Right lobe of liver (tissue), 6 donors: ENCODE measurements at places on chromosomes 6 and 20. TPM values are rescaled to one million over a fixed set of nuclear protein-coding genes. Genes with fewer than 3 reads are reported as not detected.
A peak's percentile ranks its signal among the peaks of the same experiment; 100 is the strongest.

- DNase-seq, result no peak
Measured at GRCh38 chr20:51628533-51629398, 86.2 kb upstream of the NFATC2 start.

Gene EMILIN3
- 0.07 TPM for total RNA-seq

Gene JPH2
- total RNA-seq, result 0.31 TPM

Gene WDR27
- total RNA-seq, result 19.2 TPM

Gene CCM2L
- total RNA-seq, result 0.61 TPM

Gene MRPS10
- 19.5 TPM for total RNA-seq

GRCh38 chr6:16973051-16973450 is 128.8 kb upstream of the STMND1 start:
- no peak for DNase-seq

- no peak for DNase-seq
Measured at GRCh38 chr6:157602521-157603295, 220.3 kb upstream of the SNX9 start.

DNA sequence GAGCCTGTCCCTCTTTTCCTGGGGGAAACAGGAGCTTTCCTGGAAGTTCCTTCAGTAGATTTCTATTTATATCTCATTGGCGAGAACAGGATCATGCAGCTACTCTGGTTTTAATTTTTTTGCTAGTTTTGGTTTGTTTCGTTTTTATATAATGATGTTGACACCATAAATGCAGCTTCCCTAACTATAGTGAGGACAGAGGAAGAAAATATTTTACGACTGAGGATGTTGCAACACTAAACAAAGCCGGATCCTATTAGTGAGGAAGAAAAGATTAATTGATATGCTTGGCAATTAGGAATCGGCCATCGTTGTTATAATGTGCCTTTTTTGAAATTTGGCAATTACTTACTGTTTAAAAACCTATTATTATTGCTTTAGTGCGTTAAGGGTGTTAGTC is 16.6 kb downstream of the KDM1B start:
- DNase-seq, result no peak

Gene DLL1
- 9.6 TPM for total RNA-seq

GRCh38 chr6:166826264-166826663 is 130.1 kb downstream of the RNASET2 start:
- DNase-seq, result no peak

DNA sequence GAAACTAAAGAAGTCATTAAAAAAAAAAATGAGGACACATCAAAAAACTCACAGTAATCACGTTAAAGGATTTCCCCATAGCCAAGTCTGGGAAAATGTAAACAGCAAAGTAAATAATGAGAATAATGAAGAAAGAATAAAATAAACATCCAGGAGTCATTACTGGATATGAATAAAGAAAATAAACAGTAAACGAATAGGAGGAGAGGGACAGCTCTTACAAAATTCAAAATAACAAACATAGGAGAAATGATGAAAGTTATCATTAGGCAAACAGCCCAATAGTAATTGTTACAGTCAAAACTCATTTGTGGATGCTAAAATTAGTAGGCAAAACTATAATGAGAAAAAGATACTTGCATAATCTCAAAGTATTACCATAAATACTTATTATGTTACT is 8.0 kb upstream of the UBD start:
- no peak for DNase-seq

Gene TNFRSF21
- 2.8 TPM for total RNA-seq

GRCh38 chr20:34074101-34074760 is 37.8 kb downstream of the EIF2S2 start:
- no peak for DNase-seq

GRCh38 chr6:126773112-126773805 is 345.2 kb upstream of the RSPO3 start:
- no peak for DNase-seq

Gene TMEM217
- 5.2 TPM for total RNA-seq

GRCh38 chr6:169316651-169317050 is 63.0 kb upstream of the THBS2 start:
- no peak for DNase-seq

GRCh38 chr6:34190504-34191122 is 44.7 kb upstream of the GRM4 start:
- no peak for DNase-seq

- no peak for DNase-seq
Measured at GRCh38 chr20:36331209-36331608, 25.1 kb downstream of the DLGAP4 start.

GRCh38 chr6:141359953-141360352 is 772.8 kb upstream of the GJE1 start:
- no peak for DNase-seq

- no peak for DNase-seq
Measured at GRCh38 chr6:125835221-125835744, 44.5 kb downstream of the NCOA7 start.

Gene PRDM13
- total RNA-seq, result not detected

Gene LY6G6D
- not detected for total RNA-seq

- DNase-seq, result no peak
Measured at GRCh38 chr6:96032661-96033060, 16.9 kb downstream of the FUT9 start.

DNA sequence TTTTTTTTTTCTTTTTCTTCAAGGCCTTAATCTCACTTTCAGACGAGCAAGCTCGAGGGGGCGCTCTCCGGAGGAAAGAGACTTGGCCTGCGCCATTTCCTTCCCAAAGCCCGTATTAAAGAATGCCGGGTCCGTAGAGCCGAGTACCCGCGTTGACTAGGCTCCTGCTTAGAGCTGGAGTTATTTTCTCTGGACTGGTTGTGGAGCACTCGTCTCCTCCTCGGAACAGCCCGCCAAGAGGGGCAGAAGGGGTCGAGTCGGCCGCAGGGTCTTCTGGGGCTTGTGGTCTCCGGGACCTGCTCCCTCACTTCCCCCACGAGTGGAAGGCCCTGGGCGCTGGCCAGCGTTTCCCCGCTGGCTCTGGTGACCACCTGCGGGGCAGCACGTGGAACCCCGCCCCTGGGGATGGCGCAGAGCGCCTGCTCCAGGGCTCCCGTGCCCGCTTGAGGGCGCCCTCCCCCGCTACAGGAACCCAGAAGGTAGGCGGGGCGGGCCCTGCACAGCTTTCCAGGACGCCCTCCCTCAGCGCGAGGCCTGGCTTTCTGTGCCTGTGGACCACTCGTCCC is 2.7 kb upstream of the MEI4 start:
- DNase-seq, result peak; percentile 83

- no peak for DNase-seq
Measured at GRCh38 chr20:10875653-10876052, 201.9 kb upstream of the JAG1 start.

Gene KIF6
- total RNA-seq, result 0.18 TPM

DNA sequence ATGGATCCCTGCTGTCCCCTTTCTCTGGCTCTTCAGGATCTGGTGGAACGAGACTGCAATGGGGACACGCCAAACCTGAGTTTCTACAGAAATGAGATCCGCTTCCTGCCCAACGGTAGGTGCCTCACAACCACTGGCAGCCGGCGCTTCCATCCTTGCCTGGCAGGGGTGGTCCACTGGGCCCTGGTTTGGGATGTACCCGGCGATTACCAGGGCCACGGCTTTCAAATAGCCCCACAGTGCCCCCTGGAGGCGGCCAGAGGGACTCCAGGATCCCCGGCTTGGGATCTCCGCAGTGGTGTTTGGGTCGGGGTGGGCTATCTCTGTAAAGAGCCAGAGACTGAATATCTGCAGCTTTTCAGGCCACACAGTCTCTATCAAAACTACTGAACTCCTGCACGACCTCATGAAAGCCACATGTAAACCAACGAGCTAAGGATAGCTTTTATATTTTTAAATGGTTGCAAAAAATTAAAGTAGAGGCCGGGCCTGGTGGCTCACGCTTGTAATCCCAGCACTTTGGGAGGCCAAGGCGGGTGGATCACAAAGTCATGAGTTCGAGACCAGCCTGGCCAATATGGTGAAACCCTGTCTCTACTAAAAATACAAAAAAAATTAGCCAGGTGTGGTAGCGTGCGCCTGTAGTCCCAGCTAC is 3.7 kb downstream of the OGFR start:
- DNase-seq, result peak; percentile 76

Gene TAF4
- total RNA-seq, result 9.0 TPM
